ENCODE measurements at places on chromosomes 4 and X. TPM values are rescaled to one million over a fixed set of nuclear protein-coding genes. Genes with fewer than 3 reads are reported as not detected.

The AVPR2 gene
- total RNA-seq: not detected

The HSFX4 gene
- not detected for total RNA-seq

The CT45A5 gene
- not detected for total RNA-seq

The PRRG3 gene
- total RNA-seq: not detected

The SUPT20HL2 gene
- total RNA-seq: not detected

The GIMD1 gene
- not detected for total RNA-seq

The PDZD4 gene
- 0.33 TPM for total RNA-seq

All from smooth muscle cell of the pulmonary artery (primary cell).